ENCODE measurements at places on chromosomes 4 and X.

DNA sequence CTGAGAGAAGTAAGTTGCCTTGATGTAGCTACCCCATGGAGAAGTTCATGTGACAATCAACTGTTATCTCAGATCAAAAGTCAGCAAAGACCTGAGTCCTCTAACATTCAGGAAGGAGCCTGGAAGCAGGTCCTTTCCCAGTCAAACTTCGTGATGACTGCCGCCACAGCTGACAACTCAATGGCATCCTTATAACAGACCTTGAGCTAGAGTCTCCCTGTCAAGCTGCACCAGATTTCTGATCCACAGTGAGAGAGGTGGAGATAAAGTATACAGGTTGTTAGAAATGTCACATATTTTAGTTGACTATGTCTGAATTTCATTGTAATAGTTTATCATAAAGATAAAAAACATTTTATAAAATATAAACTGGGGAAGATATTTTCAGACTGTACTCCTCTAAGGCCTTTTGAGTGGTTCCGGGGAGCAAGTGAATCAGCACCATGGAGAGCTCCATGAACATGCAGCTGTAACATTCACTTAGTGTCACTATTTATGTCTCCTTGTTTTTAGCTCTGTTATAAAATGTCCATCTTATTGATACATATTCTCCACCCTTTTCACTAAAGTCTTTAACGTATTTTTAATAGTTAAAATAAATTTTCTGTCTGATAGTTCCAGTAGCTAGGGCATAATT, 1653.5 kb upstream of the AGA start:
- H3K27ac ChIP-seq: no peak overlapping the region
- peak; percentile 33 for DNase-seq
- H3K27me3 ChIP-seq: no peaks in the 10 kb centered on the region
- H3K4me3 ChIP-seq: no peak overlapping the region
- H3K4me1 ChIP-seq: no peaks in the 10 kb centered on the region

- no peaks in the 10 kb centered on the region for H3K36me3 ChIP-seq
- peaks cover 17% of the 10 kb centered on the region for H3K27me3 ChIP-seq
- H3K4me3 ChIP-seq: no peak overlapping the region
- DNase-seq: no peak
- H3K27ac ChIP-seq: no peak overlapping the region
Observed at GRCh38 chrX:8832582-8833378, 31.6 kb upstream of the FAM9A start.

DNA sequence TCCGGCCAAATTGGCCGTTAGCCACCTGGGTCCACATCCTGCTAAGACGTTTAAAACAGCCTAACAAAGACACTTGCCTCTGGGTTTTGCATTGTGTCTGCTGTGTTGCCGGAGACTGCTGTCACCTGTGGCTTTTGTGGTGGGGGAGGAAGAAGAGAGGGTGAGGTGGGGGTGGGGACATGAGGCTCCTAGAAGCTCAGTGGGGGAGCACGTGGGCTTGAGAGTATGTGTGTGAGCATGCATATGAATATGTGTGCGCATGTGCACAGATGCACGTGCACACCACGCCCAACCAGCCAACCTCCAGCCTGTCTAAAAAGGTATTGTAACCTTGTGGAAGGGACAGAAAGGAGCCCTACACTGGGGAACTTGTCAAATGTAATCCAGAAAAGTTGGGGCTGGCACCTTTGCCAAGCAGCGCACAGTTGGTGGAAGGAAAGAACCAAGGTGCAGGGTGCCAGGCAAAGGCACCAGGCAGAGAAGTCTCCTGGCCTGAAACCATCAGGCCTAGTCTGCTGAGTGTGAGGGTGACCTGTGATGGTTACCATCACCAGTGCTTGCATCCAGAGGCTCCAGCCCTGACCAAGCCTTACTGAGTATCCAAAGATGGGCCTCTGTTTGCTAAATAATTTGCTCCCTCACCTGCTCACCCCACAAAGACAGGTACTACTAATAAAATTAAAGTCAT, 10.1 kb upstream of the SASH3 start:
- no peaks in the 10 kb centered on the region for H3K27me3 ChIP-seq
- H3K27ac ChIP-seq: no peak overlapping the region
- H3K36me3 ChIP-seq: no peaks in the 10 kb centered on the region
- no peak overlapping the region for H3K4me3 ChIP-seq
- no peaks in the 10 kb centered on the region for H3K4me1 ChIP-seq
- no peak for DNase-seq

- no peaks in the 10 kb centered on the region for H3K36me3 ChIP-seq
- no peak overlapping the region for H3K4me3 ChIP-seq
- H3K27me3 ChIP-seq: no peaks in the 10 kb centered on the region
- no peaks in the 10 kb centered on the region for H3K4me1 ChIP-seq
Observed at GRCh38 chr4:55175779-55176231, 50.4 kb upstream of the KDR start.
